ENCODE measurements at places on chromosomes 7 and 10.

- DNase-seq = no peak
These were observed 78.4 kb downstream of the RNF216 start for GRCh38 chr7:5702876-5703571.

DNA sequence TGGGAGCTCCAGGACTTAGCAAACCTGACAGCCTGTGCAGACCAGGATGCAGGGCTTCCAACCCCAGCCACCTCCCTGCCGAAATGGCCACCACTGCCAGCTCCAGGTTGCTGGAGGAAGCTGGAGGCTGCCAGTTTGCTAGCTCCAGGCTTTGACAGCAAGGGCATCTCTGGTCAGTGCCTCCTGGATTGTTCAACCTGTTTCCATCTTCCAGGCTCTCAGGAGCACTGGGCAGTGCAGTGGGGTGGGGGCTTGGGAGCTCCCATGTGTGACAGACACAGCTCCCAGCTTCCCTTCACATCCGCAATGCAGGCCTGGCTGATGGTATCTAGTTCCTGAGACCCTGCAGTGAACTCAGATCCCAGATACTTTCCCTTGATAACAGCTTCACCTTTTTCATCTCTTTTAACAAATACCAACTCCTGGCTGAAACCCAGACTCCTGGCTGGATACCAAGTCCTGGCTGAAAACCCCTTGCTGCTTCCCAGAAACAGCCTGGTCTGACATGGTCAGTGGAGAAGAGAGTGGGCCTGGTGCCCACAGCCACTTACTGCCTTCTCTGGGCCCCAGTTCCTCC is 20.8 kb upstream of the RET start:
- DNase-seq = peak; percentile 50

DNA sequence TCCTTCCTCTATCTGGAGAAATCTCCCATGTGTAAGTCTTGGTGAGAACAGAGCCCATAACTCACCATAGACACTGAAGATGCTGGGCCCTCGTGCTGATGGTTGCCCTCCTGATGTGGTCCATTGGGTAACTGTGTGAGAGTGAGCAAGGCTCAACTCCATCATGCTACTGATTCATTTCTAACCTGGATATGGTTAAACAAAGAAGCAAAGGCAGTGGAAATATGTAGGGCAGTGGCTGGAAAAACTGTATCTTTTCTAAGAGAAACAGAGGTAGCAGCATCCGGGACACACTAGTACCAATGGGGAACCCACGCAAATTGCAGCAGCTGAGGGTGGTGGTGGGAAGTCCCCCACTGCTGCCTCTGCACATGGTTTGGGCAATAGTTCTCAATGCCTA is 221.7 kb downstream of the KLF6 start:
- DNase-seq = no peak

DNA sequence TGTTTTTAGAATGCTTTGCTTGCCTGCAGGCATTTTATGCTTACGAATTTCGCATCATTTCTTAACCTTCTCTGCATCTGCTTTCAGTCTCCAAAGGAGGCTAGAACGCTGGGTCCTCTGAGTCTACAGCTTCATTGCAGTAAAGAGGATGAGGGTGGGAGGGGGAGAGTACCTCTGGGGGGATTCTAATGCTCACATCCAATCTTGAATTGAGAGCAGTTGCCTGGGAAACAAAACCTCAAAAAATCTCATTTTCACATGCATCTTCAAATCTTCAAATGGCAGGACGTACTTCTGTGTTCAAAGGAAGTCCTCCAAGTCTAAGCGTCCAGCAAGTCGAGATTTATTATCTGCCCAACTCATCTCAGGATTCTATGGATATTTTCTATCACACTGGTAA is 100.7 kb upstream of the PRKCQ start:
- no peak for DNase-seq

DNA sequence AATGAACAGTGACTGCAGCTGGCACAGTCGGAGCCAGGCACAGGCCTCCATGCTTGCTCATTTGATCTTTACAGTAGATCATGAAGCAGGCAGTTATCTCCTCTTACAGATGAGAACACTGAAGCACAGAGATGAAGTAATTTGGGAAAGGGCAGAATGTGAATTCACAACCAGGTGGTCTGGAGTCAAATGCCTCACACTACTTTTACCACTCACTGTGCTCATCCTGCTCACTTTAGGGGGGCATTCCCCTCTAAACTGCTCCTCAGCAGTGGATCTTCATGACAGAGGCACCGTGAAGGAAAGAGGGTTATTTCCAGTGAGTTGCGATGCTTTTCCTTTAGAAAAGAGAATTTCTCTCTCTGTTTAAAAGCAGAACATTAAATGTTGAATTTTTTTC is 15.1 kb downstream of the SNX10 start:
- no peak for DNase-seq

- DNase-seq = peak; percentile 70
These were observed 112.2 kb downstream of the VIM start for GRCh38 chr10:17340144-17340829.

- DNase-seq = no peak
These were observed 28.0 kb upstream of the CABCOCO1 start for GRCh38 chr10:61634746-61635145.

GRCh38 chr7:3294432-3295100 is 6.5 kb upstream of the SDK1 start:
- DNase-seq = no peak

- no peak for DNase-seq
These were observed 33.1 kb upstream of the CYP26C1 start for GRCh38 chr10:93027508-93027907.

GRCh38 chr7:140990193-140990962 is 24.4 kb downstream of the MRPS33 start:
- peak; percentile 66 for DNase-seq

- DNase-seq = no peak
These were observed 127.4 kb upstream of the AGR3 start for GRCh38 chr7:17009007-17009719.

DNA sequence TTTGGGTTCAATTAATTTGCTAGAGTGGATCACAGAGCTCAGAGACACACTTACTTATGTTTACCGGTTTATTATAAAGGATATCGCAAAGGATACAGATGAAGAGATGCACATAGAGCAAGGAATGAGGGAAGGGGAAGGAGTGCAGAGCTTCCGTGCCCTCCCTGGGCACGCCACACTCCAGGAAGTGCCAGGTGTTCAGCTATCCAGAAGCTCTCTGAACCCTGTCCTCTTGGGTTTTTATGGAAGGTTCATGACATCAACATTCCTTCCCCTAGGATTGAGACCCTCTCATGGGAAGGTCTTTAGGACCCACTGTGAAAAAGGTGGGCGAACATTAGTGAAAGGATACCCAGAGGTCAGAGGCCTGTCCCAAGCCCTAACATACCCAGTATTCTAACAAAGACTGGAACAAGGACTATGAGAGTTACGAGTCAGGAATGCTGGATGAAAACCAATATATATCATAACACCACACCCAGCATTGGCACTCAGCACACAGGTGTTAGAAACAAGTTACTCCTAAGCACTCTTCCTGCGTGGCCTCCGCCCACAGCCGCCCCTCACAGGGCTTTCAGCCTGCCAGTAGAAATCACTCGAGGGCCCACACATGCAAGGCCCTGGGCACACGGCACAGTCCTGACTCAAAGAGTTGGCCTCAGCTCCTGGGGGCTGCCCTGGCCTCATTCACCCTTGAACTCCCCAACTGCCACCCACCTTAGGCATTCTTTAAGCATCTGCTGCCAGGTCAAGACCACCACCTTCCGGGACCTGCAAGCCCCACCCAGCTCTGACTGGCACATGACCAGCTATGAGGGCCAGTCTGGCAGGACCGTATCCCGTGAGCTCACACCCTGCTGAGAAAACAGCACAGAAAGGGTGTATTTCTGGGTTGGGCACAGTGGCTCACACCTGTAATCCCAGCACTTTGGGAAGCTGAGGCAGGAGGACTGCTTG is 5.6 kb upstream of the AIFM2 start:
- peak; percentile 24 for DNase-seq

DNA sequence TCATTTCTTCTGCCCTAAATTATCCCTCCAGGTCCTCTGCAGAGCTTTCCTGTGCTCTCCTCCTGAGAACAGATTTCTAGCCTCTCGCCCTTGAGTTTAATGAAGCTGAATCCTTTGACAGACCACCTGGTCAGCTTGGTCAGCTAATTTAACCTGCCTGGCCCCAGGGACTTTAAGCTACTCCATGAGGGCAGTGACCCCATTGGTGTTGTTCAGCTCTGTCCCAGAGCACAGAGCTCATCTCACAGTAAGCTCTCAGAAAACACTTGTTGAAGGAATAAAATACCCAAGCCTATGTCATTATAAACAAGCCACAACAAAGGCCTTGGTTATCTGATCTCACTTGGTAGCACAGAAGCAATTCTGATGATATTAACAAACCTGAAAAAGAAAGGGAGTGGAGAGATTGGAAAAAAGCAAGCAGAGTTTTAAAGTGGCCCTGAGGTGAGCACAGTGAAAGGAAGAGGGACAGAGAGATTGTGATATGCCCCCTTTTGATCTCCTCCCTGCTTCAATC is 24.4 kb downstream of the SLC26A4 start:
- DNase-seq = no peak

DNA sequence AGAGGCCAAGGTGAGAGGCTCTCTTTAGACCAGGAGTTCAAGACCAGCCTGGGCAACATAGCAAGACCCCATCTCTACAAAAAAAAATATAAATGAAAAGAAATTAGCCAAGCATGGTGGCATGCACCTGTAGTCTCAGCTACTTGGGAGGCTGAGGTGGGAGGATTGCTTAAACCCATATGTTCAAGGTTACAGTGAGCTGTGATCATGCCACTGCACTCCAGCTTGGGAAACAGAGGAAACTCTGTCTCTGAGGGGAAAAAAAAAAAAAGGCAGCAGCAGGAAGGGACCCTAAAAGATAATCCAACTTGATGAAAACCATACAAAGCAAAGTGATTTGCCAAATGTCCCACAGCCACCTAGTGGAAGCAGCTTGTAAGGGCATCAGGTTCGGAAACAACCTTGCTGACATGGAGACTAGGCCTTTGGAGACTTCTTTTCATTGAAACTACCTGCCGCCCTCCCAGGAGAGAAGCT is 15.6 kb upstream of the PBLD start:
- DNase-seq = peak; percentile 74

All from islet precursor cell (in vitro differentiated cells).